Urinary bladder (tissue), 4 donors: ENCODE measurements at places on chromosomes 1 and 21. TPM values are rescaled to one million over a fixed set of nuclear protein-coding genes. Genes with fewer than 3 reads are reported as not detected.

DNA sequence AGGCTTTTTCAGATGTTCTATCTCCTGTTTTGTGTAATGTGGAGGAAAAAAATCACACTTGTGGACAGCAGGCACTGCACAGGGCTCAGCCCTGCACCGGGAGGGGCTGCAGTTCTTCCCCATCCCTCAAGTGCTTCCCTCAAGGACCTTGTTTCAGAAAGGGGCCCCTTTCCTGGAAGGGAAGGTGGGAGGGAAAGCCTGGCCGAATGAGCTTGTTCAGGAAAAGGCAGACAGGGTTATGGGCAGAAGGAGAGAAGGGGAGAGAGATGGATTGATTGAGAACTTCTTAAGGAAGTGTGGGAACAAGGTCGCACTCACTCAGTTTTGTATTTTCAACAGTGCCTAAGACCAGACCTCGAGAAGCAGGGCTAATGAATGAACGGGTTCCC lies 41.2 kb downstream of the OLFML2B start:
- no peak for DNase-seq

- no peak for DNase-seq
Observed at GRCh38 chr1:167499664-167500101, 18.6 kb downstream of the CD247 start.

- no peak for DNase-seq
Observed at GRCh38 chr1:17805869-17806684, 50.9 kb downstream of the ACTL8 start.

DNA sequence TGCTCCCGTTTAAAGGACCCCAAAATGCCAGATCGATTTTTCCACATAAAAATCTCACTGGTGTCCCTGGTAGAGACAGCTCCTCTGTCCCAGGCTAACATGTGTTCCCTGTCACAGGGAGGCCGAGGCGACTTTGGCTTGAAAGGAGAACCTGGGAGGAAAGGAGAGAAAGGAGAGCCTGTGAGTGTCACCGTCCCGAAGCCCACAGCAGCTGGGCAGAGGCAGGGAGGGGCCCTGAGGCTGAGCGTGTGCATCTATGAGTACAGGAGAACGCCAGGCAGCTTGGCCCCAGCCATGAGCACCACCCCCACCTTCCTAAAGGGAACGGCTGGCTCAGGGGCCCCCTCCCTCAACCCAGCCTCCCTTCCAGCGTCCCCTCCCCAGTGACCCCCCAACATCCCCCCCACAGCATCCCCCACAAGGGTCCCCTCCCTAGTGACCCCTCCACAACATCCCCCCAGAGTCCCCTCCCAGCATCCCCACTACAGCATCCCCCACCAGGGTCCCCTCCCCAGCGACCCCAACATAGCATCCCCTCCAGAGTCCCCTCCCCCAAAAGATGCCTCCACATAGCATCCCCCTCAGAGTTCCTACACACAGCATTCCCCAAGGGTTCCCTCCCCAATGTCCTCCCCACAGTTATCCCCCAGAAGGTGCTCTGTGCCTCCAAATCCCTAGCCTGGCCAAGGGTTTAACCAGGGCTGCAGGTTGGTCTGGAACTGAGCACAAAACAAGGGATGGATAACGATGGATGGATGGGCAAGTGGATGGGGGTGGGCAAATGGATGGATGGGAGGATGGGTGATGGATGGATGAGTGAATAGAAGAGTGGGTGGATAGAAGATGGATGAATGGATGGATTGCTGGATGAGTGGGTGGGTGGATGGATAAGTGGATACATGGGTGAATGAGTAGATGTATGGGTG lies 25.1 kb downstream of the COL6A2 start:
- DNase-seq: no peak

SH2D1B gene
- 0.37 TPM for total RNA-seq

PTGER3 gene
- 36.0 TPM for total RNA-seq

GPR137B gene
- total RNA-seq: 21.1 TPM

EFCAB14 gene
- total RNA-seq: 115 TPM

OR2G6 gene
- total RNA-seq: not detected

FCRL1 gene
- 0.63 TPM for total RNA-seq
